ENCODE measurements at places on chromosomes 5 and 9. TPM values are rescaled to one million over a fixed set of nuclear protein-coding genes. Genes with fewer than 3 reads are reported as not detected.

The FKTN gene
- total RNA-seq, result 29.2 TPM

The LOX gene
- 87.9 TPM for total RNA-seq

The LRRTM2 gene
- total RNA-seq, result not detected

The BTNL9 gene
- total RNA-seq, result not detected

The PCA3 gene
- not detected for total RNA-seq

The PCDHA3 gene
- total RNA-seq, result 0.58 TPM

The ADAMTS13 gene
- 0.86 TPM for total RNA-seq

The OCLN gene
- 1.2 TPM for total RNA-seq

The OTULINL gene
- total RNA-seq, result 19.9 TPM

The OBP2B gene
- not detected for total RNA-seq

The CAMK2A gene
- total RNA-seq, result 0.29 TPM

The NR3C1 gene
- total RNA-seq, result 17.9 TPM

The THOC3 gene
- 75.5 TPM for total RNA-seq

The INSL6 gene
- not detected for total RNA-seq

The PCDHGA8 gene
- total RNA-seq, result 0.86 TPM

Measured in myometrial cell (primary cell).